ENCODE measurements at places on chromosomes 4 and X. TPM values are rescaled to one million over a fixed set of nuclear protein-coding genes. Genes with fewer than 3 reads are reported as not detected.

GRCh38 chr4:112751447-112751846 lies 114.5 kb downstream of the LARP7 start:
- DNase-seq: no peak

Gene NAP1L2
- total RNA-seq: 2.1 TPM

Gene KCNE5
- 0.27 TPM for total RNA-seq

DNA sequence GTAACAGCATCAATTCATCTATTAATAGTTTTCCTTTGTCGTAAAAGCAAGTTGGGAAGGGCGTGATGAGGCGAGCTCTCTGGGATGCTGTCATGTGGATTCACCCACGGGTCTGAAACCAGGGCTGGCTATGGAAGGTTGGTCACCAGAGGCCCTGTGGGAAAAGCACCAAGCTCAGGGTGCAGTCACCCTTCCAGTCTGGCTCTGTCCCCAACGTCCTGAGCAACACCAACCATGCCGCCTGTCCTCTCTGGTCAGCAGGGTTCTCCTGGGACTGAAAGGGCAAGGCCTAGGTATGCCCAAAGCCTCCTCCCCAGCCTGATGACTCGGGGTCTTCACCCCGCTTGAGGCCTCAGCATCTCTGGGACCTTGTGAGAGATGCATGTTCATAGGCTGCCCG lies 97.2 kb upstream of the MSX1 start:
- no peak for DNase-seq

Gene NAA11
- not detected for total RNA-seq

DNA sequence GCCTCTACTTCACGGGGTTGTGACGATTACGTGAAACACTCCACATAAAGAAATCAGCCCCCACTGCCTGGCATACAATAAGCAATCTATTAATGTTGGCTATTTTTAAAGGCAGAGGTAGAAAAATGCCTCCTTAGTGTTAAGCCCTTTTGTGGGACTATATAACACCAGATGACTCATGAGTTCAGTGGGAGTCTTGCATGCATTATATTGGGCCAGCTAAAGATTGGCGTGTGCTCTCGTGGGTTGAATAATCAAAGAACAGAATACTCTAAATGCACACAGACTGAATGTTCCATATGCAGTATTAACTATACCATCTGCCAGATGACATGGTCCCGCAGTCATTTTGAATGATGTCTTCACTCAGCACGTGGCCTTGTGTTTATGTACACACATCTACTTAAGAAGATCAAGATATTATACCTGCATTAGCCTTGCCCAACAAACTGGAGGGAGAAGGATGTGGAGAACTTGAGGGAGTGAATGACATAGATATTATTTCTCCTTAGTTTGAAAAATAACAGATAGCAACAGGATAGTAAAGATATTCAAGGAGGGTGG lies 85.0 kb upstream of the MYOZ2 start:
- no peak for DNase-seq
